ENCODE measurements at places on chromosomes 5 and 9.

- DNase-seq = no peak
Observed at GRCh38 chr9:92727716-92728700, 36.6 kb downstream of the BICD2 start.

DNA sequence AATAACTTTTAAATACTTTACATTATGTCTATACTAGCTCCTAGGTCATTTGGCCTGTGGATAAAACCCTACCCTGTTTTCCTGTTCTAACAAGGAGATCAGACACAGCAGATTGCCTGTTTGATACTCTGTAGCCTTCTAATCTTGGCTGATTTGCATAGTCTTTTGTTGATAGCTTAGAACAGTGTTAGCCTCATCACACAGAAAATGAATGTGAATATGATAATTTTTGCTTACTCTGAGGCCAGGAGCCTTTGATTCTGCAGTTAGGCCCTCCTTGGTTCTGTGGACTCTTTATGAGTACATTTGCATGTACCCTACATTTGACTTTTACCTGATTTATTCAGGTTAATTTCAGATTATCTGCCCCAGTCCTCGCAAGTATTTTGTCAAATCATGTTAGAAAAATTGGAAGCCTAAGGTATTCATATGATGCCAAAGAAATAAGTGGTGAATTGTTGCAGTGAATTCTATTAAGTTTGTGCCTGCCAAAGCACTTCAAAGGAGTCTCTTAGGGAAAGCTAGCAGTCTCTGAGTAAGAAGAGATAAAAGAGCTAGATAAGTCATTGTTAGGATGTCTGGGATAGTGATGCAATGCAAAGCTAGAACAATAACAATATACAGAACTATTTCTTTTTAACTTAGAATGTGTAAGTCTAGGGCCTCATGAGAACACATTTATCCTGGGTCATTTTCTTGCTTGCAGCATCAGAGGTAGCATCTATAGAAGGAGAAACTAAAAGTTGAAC, 56.4 kb downstream of the SCAMP1 start:
- no peak for DNase-seq

- no peak for DNase-seq
Observed at GRCh38 chr5:33679791-33680190, 212.0 kb downstream of the ADAMTS12 start.

DNA sequence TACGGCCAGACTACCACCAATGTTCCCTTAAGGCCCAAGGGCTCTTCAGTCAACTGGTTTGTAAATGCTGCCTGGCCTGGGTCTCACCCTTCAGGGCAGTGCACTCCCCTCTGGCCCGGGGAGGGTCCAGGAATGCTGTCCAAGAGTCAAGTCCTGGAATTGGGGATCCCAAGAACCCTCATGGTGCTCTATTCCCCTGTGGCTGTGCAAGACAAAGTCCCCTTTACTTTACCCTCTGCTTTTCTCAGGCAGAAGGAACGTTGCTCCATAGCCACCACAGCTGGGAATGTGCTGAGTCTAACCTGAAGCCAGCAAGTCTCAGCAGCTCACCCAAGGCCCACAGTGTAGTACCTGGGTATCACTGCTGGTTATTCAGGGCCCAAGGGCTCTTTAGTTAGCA, 51.3 kb upstream of the CRHBP start:
- no peak for DNase-seq

GRCh38 chr9:34957492-34958410, at the start of gene PHF24:
Gene PHF24 (plus strand): TSS chr9:34958285. CDS start chr9:34971299, 13,014 bp downstream.
- DNase-seq = no peak

DNA sequence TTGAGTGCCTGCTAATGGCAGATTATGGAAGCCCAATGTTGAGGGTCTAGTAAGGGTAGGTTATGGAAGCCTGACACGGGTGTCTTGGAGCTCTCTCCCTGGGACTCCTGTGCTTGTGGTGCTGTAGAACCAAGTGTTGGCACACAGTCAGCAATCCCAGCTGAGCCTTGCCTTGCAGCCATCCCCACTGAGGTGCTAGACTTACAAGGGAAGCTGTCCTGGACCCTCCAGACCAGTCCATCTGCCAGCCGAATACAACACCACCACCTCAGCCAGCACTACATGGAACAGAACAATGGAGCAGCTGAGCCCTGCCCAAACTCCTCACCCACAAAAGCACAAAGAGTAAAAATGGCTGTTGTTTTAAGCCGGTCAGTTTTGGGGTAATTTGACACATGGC, 90.5 kb upstream of the DNAH5 start:
- no peak for DNase-seq

GRCh38 chr5:35303152-35303551, 72.9 kb upstream of the PRLR start:
- DNase-seq = no peak

- DNase-seq = no peak
Observed at GRCh38 chr5:68544648-68545552, 329.3 kb downstream of the PIK3R1 start.

DNA sequence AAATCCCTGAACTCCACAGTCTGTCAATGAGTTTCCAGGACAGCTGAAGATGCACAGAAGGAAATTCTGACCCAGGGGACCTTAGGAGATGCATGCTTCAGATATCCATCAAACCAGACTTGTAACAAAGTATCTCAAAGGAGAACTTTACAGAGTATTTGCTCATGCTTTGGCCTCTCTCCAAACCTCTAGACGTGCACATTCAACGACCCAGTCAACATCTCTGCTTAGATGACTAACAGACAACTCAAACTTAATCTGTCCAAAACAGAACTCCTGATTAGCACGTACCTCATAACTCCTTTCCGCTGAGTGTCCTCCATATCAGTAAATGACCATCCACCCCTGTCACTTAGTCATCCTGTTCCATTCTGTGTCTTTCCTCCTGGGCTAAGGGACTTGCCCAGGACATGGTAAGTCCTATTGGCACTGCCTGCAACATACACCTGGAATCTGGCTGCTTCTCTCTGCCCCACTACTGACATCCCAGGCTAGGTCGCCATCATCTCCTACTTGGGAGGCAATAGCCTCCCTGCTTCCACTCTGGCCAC, 107.4 kb downstream of the LMNB1 start:
- no peak for DNase-seq

DNA sequence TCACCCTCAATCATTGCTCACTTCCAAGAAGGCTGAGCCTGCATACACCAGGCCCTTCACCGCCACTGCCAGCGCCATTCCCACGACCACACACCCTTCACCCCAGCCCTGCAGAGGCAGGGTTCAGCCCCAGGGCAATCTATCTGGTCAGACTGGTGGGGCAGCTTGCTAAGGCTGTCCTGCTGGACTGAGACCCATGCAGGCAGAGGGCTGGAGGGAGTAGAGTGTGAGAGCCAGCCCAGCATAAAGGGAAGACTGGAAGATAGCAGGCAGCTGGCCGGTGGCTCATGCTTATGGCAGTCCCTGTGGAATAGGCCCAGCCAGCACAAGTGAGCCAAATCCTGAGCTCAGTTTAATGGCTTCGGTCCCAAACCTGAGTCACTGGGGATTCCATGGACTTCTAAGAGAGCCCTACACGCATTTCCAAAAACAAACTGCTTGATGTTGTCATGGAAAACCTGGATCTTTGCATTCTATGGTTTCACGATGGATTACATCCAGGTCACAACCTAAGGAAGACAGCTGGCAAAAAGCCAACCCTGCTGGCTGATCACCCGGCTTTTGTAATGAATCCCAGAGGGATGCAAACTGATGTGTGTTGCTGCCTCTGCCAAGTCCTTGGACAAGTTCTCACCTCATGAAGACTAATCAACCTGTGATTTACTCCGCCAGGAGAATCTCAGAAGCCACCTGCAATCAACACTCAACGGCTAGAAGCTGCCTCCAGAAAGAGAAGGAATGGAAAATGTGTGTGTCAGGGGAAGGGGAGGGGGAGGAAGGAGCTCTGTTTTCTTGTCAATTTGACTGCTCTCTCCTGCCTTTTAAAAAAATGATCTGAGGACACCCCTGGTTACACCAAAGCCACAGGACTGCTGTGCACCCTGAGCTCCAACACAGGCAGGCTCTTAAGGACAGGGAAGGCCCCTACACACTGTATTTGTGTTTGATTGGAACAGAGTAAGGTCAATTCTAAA, 143.6 kb downstream of the LHFPL2 start:
- no peak for DNase-seq

DNA sequence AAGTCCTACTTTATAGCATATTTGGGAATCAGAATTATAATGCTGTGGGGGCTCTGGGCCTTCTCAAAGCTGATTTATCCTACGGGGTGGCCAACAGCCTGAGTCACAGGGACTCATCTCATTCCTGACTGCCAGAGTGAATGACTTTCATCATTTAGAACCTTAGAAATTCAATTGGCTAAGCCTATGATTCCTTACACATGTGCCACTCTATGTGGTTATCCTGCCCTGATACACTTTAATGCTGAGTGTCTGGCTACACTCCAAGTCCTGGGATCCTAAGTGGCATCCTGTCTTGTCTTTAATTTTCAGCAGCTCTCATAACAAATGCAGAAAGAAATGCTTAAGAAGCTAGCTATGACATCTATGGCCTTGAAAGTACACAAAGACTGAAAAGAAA, 75.2 kb upstream of the FREM1 start:
- DNase-seq = no peak

GRCh38 chr9:108535526-108535925, 320.3 kb downstream of the ACTL7B start:
- DNase-seq = no peak

DNA sequence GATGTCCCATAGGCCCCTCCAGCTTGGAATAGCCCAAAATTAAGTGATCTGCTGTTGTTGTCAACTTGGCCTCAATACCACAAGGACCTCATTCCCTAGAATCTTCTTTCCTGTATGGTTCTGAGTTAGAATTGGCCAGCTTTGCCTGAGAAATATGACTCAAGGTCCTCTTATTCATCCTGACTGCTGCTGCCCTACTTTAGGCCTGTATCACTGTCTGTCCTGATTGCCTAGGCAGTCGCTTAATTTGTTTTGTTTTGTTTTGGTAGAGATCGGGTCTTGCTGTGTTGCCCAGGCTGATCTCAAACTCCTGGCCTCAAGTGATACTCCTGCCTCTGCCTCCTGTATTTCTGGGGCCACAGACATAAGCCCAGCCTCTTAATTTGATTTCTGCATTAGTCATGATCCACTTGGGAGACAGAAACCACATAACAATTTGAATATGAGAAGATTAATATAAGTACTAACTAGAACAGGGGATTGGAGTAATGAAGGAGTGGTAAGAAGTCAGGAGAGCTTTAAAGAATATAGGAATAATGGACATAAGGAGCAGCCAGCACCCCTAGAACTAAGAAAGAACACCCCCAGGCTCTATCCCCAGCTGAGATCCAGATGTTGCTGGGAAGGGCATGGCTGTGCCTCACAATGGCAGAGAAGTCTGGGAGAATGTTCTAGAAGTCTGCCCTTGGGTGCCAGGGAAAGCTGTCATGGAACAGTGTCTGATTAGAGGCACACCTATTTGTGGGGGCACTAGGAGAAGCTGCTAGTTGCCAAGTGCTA, 4.6 kb downstream of the TEX53 start:
- no peak for DNase-seq

GRCh38 chr5:111129938-111130337, 37.8 kb downstream of the WDR36 start:
- DNase-seq = no peak

- no peak for DNase-seq
Observed at GRCh38 chr9:88015606-88016005, 41.3 kb upstream of the CDK20 start.

DNA sequence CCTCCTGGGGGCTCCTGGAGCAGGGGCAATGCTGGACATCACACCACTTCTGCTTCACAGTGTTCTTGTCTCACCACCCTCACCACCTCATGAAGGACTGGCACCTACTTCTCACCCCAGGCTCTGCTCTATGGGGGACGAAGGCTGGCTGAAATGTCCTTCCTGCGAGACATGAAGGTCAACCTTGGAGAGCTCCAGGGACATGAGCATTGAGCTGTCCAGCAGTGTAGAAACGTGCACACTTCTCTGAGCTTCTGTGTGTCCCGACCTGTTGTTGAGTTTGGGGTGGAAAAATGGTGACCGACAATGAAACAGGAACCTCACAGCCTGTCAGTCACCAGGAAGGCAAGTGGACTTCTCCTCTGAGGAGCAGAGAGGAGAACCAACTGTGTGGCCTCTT, 68.6 kb upstream of the ADAMTS16 start:
- DNase-seq = no peak

DNA sequence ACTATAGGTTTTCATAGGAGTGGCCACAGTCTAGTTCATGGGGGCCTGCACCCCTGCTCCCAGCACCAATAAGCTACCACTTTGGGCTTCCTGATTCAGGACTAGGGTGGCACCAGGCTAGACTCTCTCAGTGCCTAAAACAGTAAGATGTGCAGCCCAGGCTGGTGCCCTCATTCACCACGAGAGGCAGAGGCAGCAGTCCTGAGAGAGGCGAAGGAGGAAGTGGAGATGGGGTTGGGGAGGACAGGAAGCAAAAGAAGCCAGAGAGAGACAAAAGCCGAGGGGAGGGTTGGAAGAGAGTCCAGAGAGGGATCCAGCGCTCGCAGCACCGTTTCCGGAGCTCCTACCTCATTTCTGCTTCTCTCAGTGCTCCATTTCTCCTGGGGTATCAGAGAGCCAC, 180.9 kb downstream of the MED10 start:
- no peak for DNase-seq

GRCh38 chr9:132589148-132590036, 7.0 kb downstream of the BARHL1 start:
- DNase-seq = no peak

GRCh38 chr5:87116825-87117512, 150.7 kb upstream of the RASA1 start:
- DNase-seq = no peak

DNA sequence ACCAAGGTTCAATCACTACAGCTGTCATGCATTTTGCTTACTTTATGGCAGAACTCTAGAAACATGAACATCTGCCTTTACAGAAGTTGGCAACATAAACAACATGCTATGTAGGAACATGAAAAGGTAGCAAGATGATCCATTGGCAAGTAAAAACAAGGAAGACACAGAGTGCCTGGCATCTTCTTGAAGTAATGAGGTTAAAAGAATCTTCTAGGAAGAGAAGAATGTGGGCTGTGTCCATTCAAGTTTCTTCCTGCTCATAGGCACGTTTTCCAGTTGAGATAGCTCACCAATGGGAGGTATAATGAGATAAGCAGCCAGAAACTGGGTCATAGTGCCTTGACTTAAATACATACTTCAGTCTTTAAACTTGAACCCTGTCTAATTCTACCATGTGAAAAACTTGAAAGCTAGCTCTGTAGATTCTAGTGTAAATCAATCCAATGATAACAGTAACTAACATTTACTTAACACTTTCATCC, 109.4 kb upstream of the PRLR start:
- no peak for DNase-seq
